ENCODE measurements at places on chromosomes 16 and 17. TPM values are rescaled to one million over a fixed set of nuclear protein-coding genes. Genes with fewer than 3 reads are reported as not detected.

MMP2 gene
- 5.6 TPM for total RNA-seq

CA10 gene
- under 0.01 TPM for total RNA-seq

PROCA1 gene
- 0.58 TPM for total RNA-seq

COPZ2 gene
- 2.6 TPM for total RNA-seq

RNF167 gene
- total RNA-seq = 49.0 TPM

KRTAP4-4 gene
- total RNA-seq = not detected

KRTAP4-6 gene
- not detected for total RNA-seq

JMJD8 gene
- 65.6 TPM for total RNA-seq

GPS2 gene
- 91.5 TPM for total RNA-seq

FSCN2 gene
- 0.51 TPM for total RNA-seq

PRAC1 gene
- not detected for total RNA-seq
